ENCODE measurements at places on chromosomes 1 and 21.

DNA sequence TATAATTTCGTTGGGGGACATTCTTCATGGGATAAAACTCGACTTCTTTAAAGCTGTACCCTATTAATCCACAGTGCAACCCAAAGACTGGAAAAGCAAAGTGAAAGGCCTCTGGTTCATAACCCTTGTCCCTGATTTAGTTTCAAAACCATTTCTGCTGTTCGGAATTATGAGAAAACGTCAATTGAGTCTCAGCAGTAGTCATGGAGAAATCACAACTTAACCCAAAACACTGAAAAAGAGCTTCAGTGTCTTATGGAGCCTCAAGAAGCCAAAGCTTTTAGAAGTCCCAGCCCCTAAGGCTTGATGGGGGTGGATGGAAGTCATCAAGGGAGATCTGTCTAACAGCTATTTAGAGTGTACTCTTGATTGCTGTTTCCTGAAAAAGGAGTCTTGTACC, 73.5 kb upstream of the VCAM1 start:
- no peak for DNase-seq

DNA sequence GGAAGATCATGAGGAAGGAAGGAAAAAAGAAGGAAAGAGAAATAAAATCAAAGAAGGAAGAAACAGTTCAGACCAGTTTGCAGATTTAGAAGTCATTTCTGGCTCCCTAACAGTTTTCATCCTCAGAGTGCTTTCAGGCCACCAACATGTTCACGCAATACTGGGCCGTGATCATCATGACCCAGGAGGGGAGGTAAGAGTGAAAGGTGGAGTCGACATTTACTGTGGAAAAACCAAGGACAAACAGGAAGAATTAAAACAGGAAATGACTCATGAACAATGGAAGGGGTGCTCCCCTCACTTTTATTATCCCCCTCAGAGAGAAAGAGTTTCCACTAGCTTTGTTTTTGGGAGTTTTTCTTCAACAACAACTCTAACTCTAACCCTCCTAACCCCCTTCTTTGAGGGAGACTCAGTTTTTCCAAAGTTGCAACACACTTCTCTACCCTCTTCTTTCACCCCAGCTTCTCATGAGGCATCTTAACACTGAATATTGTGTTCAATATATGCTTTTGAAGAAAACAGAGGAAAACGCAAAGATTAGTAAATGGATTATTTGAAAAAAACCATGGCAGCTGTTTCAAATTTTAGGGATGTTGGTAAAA, 60.4 kb downstream of the VANGL2 start:
- peak; percentile 12 for DNase-seq

- peak; percentile 27 for DNase-seq
These were observed 20.6 kb upstream of the FCGR2A start for GRCh38 chr1:161484613-161485012.

- no peak for DNase-seq
These were observed 53.3 kb upstream of the FAM89A start for GRCh38 chr1:231093156-231093922.

GRCh38 chr1:243646841-243647240, 203.2 kb downstream of the AKT3 start:
- DNase-seq: no peak

DNA sequence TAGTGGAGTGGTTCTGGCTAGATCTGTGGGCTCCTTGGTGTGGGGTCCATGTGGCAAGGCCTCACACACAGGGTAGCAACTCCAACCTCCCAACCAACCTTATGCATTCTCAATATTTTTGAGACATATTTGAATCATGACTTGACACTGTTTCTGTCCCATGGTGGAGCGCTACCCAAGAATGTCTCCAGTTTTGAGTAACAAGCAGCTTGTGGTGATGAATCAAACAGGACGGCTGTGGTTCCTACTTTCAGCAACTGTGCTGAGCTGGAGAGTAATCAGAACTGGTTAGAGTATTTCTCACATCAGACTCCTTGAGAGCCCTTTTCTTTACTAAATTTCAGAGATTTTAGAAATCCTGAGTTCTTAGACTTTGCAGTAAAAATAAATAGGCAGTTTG, 3.1 kb downstream of the LCE3D start:
- DNase-seq: no peak

DNA sequence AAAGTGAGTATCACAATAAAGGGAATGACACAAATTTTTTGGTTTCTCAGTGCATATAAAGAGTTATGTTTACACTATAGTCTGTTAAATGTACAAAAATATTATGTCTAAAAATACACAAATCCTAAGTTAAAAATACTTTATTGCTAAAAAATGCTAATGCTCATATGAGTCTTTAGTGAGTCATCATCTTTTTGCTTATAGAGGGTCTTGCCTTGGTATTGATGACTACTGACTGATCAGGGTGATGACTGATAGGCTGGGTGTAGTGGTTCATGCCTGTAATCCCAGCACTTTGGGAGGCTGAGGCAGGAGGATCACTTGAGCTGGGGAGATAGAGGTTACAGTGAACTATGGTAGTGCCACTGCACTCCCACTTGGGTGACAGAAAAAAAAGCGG, 12.9 kb upstream of the NUF2 start:
- no peak for DNase-seq

DNA sequence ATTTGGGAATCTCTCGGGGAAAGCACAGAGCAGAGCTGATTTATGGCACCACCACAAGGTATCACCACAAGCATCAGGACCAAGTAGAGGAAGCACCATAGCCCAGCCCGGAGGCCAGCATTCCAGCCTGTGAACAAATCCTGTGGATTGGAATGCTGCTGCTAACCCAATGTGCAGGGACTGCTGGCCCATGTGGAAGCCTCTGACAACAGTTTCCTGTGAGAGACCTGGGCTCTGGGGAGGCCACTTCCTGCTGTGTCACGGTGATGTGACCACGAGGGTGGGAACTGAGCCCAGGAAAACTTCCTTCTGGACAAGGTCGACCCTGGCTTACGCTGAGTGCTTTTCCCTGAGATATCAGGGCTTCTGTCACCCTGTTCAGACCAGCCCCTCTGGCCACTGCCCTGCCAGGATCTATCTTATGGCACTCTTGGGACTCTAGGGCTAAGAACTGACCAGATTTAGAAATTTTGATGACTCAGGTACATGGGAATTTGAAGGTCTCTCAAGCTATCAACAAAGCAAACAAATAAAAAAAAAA, 88.3 kb upstream of the NGF start:
- peak; percentile 49 for DNase-seq

GRCh38 chr1:225520587-225521227, 92.9 kb upstream of the LBR start:
- DNase-seq: no peak

- DNase-seq: peak; percentile 33
These were observed 10.2 kb upstream of the CAMK2N1 start for GRCh38 chr1:20496241-20496661.

DNA sequence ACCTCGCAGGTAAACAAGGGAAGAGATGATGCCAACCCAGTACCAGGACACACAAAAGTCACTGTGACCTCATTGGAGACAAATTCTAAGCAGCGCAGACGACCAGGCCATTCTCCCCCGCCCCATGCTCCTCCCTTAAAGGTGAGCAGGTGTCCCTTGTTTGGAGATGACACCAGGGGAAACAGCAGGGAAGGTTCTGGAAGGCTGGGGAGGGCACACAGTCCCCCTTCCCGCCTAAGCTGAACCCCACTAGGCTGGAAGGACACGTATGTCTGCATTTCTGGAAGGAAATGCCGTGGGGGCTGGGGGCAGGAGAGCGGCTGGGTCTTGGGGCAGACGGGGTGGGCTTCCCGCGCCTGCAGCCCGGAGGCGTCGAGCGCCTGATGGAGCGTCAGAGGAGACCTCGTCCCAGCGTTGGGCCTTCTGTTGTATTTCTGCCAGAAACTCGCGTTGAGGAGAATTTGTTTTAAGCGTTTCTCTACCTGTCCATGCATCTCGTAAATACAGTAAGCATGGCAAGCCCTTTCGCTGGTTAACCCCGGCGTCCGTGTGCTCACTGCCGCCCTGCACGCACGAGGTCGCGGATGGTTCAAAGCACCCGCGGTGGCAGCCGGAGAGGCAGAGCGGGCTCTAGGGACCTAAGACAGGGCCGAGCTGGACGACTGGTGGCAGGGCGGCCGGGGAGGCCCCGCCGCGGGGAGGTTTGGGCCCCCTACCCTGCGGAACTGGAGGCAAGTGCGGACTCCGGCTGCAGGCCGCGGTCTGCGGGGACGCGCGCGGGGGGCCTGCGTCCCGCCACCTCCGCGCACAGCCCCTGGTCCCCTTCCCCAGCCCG, 1.2 kb upstream of the LHX4 start:
- DNase-seq: no peak

DNA sequence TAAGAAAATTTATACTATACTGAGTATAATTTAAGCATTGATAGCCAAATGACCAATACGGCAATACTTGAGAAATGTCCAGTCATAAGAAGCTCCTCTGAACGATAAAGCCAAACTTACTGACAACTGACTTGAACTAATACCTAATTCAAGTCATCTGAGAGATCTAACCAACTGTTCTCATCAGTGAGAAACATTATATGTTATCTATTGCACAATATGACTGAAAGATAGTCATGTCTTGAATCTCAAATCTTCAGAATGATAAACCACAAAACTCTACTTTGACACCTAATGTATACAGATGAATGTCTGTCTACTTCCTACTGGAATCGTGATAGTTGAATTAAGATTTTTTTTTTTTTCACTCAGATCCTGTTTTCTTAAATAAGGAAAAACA, 39.0 kb downstream of the APP start:
- no peak for DNase-seq

All from MCF 10A (cell line).